RKO (cell line): ENCODE measurements at places on chromosomes 13 and 19.

DNA sequence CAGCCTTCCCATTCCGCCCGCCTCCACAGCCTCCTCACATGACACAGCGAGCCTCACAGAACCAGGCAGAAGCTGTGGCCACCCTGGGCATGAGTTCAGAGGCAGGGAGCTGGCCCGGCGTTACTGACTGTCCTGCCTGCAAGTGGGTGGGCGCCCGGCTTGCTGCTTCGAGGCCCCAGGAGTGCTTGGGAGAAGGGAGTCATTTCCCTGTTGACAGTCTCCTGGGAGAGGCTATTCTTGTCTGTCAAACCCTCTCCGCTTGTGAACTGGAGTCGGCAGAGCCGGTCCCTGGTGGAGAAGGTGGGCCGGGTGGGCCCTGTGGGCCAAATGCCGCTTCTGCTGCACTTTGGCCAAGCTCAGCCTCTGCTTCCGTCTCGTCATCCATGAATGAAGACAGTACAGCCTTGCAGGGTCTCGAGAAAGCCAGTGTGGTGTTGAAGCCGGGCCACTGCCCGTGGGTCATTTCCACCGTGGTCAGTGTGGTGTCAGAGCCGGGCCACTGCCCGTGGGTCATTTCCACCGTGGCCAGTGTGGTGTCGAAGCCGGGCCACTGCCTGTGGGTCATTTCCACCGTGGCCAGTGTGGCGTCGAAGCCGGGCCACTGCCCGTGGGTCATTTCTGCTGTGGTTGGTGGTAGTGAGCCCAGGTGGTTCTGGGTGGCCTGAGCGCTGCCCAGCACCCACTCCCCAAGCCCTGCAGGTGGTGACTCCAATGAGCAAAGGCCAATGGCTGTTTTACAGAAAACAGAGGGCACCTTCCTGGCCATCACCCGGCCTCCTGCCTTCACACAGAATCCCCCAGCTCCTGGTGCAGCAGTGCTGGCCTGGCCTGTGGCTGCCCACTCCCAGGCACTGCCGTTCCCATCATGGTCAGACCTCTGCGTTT lies 13.5 kb upstream of the F7 start:
- no peak for DNase-seq

- DNase-seq, result no peak
These were observed 159.6 kb upstream of the ZNF536 start for GRCh38 chr19:30212574-30212973.

DNA sequence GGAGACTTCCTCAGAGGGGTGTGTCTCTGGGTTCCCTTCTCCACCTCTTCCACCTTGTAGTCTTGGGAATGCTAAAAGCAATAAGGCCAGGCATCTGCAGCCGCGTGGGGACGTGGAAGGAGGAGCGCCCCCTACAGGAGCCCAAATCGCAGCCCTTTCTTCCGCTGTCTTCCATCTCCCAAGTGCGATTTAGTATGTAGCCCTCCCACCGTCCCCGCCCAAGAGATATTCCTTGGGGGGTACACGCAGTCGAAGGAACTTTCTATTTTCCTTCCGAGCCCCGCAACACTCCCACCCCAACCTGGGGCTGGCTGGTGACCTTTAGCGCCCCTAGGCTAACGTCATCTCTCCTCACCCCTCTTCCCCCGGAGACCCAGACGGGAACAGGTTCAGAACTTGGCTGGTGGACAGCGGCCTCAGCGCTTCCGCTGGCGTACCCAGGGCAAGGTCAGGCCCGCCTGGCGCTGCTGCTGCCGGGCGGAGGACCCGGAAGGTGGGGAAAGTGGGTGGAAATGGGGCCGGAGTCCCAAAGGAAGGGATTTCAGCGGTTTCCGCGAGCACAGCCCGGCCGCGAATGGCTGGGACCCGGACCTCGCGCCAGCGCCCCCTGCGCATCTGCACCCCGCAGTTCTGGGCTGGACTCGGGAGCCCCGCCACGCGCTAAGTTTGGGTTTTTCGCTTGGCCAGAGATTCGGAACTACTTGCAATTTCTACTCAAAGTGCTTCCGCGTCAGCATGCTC lies 2.1 kb upstream of the PCDH8 start:
- peak; percentile 86 for DNase-seq

DNA sequence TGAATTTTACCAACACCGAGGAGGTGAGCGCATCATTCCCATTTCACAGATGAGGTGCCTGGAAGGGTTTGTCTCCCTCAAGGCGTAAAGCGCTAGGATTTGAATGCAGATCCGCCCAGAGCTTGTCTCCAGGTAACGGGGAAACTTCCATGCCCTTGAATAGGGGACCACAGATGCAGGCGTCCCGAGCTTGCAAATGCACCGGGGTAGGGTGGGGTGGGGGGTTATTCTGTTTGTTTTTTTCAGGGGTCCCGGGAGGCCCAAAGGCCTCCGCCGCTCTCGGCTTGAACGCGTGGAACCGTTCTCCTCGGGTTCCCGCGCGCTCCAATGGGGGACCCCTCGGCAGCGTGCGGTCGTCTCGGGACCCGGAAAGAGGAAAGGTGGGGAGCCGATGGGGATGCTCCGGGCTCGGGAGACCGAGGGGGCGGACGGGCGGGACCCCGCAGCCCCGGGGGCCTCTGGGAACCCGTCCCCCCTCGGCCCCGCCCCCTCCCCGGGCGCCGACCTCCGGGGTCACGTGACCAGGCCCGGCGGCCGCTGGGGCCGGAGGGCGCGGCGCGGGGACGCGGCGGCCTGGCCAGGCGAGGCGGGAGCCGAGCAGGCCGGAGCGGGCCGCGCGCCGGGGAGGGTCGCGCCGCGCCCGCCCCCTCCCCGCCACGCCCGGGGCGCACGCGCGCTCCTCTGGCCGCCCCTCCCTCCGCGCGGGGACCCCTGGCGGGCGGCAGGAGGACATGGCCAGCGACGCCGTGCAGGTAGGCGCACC lies at the start of gene PKN1:
Gene PKN1 (plus strand): TSS at position 516 of the 763 bp plus-strand sequence. CDS start 216 bp downstream, at position 732.
- peak; percentile 48 for DNase-seq

DNA sequence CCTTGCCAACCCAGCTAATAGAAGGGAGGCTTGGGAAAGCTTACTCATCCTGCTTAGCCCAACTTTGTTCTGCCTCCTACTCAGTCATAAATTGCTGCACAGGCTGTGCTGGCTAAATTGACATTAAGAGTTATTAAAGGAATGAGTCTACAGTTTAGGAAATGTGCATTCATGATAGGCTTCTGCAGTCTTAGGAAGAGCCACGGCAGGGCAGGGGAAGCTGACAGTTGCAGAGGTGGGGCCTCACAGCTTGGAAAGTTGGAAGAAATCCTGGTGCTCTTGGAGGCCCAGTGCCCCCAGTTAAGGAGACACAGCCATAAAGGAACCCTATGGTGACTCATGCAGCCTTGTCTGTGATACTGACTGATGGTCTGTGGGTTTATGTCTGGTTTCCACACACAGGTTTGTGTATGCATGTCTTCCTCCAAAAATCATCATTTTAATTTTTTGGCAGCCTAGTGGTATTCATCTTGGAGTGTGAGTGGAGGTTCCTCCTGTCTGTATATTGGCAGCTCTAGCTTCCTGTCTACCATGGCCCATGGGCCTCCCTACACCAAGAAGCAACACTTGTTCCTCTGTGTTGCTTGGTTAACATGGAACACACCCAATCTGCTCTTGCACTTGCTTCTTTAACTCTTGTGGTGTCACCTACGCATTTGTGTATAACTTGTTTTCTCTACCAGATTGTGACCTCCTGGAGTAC lies 135.0 kb upstream of the KL start:
- no peak for DNase-seq

DNA sequence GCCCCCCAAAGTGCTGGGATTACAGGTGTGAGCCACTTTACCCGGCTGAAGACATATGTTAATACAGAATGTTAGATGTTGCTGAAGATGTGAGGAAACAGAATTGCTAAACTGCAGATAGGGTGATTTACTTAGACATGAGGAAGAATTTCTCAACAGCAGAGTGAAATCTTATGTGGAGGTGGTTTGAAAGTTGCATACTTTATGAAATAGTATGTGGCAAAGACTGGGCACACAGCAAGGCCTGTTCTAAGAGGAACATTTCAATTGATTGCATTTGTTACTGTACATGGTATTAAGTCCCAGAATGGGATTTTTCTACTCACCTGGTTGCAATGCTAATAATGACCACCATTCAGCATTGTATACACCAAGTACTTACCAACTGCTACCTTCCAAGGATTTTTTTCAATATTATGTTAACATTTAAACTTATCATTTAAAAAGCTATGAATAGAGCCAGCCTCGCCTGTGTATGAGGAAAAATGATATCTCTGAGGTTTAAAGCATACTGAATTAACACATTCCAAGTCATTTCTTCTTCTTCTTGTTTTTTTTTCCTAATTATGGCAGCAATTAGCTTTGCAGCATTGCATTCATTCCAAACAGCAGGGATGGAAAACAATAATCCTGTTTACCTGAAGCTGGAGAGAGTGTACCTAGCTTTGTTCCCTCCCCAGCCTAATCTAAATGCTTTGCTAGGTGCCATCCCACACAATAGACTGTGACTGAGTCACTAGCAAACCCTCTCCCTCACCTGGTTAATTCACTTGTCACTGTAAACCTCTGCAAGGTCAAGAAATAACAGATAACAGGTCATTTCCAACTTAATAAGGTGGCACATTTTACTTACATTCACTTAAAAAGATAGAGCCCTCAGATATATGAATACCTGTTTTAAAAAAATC lies 19.4 kb upstream of the KLF5 start:
- no peak for DNase-seq

DNA sequence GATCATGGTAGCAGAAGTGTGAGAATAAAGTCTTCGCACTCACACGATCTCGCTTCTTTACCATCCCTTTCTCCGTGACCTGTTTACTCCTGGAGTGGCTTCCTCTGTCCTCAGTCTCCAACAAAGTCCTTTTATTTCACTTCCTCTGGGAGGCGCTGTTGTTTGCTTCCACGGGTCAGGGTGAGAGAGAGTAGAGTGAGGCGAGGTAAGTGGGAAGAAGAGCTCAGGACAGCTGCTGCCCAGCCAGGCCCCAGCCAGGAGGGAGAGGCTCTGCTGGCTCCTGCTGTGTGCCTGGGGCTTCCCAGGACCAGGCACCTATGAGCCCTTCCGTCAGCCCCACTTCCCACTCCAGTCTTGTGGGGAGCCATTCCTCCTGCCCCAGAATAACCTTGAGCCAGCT lies 242.1 kb downstream of the FGF9 start:
- DNase-seq, result no peak
